Smooth muscle cell of trachea (primary cell): ENCODE measurements at places on chromosomes 2 and 18. TPM values are rescaled to one million over a fixed set of nuclear protein-coding genes. Genes with fewer than 3 reads are reported as not detected.

PLCD4 gene
- 9.1 and 11.8 TPM in 2 replicates for total RNA-seq

LRRC30 gene
- not detected in 2 replicates for total RNA-seq

CCDC148 gene
- 1.5 and 1.7 TPM in 2 replicates for total RNA-seq

VSNL1 gene
- total RNA-seq: 0.29 and 0.99 TPM in 2 replicates

MPP4 gene
- 0.73 and 0.99 TPM in 2 replicates for total RNA-seq

FAM237A gene
- not detected in 2 replicates for total RNA-seq

SLC39A6 gene
- total RNA-seq: 70.1 and 92.0 TPM in 2 replicates

ANKRD29 gene
- 8.6 and 15.5 TPM in 2 replicates for total RNA-seq

MROH2A gene
- not detected in 2 replicates for total RNA-seq
